Neural crest cell (in vitro differentiated cells): ENCODE measurements at places on chromosomes 11 and 22.

- DNase-seq: no peak
Observed at GRCh38 chr11:134837887-134838232, 425.8 kb upstream of the B3GAT1 start.

DNA sequence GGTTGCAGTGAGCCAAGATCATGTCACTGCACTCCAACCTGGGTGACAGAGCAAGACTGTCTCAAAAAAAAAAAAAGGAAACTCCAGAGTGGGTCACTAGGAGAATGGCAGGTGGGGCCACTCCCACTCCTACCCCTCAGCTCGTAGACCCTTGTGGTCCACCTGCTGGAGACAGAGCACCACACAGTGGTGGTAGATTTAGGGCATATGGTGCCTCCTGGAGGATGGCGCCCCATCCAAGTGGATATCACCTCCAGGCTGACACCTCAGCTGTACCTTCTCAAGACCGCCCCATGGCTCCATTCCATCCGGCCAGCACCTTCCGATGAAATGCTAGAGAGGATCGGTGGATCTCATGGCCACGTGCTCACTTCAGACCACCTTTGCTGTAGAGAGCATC is 6.2 kb downstream of the CYTH4 start:
- DNase-seq: no peak

GRCh38 chr22:46592390-46592872 is 27.8 kb upstream of the GRAMD4 start:
- DNase-seq: no peak

- DNase-seq: no peak
Observed at GRCh38 chr22:50008151-50009040, 4.2 kb downstream of the IL17REL start.

DNA sequence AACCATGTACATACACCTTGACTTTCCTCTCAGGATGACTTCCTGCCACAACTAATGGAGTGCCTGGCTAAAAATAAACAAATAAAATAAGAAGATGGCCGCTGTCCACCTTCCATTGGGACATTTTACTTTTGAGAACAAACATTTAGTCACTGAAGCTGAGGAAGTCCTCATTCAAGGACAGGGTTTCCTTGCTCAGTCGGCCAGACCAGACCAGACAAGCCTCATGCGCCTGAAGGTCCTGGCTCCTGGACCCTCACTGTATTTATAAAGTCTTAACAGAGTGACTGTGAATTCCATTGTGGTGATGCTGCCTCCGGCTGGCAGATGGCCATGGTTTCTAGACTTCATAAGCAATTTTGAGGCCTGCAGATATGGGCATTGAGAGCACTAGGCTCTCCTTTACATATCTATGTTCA is 114.5 kb downstream of the MAML2 start:
- no peak for DNase-seq

- no peak for DNase-seq
Observed at GRCh38 chr22:31932863-31933262, 11.5 kb upstream of the YWHAH start.

DNA sequence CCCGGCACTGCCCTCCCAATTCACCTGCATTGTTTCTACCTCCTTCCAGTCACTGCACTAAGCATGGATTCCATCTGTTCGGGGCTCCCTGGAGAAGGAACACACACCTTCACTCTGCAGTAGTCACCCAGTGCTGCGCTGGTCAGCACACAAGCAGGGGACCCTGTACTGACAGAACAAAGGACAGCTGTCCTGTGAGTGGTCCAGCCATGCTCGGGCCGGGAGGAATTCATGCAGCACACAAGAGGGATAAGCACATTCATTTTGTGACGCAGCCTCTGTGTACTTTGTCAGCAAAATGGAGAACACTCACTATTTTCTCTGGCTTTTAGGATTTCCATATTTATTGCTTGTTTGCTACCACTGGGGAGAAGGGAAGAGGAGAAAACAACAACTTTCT is 167.3 kb downstream of the NTM start:
- no peak for DNase-seq

- DNase-seq: no peak
Observed at GRCh38 chr11:35647421-35648093, 15.0 kb upstream of the TRIM44 start.

DNA sequence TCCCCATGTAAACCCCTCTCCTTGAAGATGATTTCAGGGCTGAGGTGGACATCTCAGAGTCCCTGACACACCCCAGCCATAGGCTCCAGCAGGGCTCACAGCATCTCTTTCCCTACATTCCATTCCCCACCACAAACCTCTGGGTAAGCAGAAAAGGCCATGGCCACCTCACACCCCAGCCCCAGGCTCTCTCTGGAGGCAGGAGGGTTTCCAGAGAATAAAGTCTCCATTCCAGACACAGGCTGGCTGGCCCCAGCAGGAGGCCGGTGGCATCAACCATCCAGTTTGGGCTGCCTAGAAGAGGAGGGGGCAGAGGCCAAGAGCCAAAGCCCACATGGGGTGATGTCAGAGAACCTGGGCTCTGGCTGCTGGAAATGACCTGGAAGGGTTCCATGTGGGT is 61.4 kb downstream of the TP53I11 start:
- no peak for DNase-seq

DNA sequence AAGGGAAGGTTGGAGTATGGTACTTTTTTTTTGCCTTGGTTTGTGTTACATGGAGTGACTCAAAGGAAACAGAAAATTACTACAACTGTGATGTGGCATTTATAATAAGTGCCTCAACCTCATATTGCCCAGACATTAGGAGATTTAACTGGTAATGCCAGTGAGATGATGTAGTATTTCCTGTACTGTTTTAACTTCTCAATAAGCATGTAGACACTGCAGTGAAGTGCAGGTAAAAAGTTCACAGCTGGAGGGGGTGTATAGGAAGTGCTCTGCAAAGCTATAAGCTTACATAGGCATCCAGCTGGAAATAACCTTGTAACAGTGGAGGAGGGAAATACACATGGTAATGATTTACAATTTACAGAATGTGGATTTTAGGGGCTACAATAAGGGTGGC is 138.2 kb upstream of the MTMR2 start:
- no peak for DNase-seq
